ENCODE measurements at places on chromosomes 16 and 17. TPM values are rescaled to one million over a fixed set of nuclear protein-coding genes. Genes with fewer than 3 reads are reported as not detected.

DNA sequence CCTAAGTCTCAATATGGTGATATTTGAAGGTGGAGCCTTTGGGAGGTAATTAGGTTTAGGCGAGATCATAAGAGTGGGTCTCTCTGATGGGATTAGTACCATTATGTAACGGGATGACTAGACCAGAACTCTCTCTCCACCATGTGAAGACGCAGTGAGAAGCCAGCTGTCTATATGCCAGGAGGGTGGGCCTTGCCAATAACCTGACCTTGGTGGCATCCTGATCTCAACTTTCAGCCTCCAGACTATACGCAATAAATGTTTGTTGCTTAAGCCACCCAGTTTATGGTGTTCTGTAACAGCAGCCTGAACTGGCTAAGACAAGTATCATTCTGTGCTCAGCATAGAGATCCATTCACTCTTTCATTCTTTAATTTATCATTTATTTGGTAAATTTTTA is 167.2 kb upstream of the CDH11 start:
- H3K36me3 ChIP-seq: no peaks in the 10 kb centered on the region
- H3K27me3 ChIP-seq: no peaks in the 10 kb centered on the region
- H3K4me1 ChIP-seq: no peaks in the 10 kb centered on the region
- no peak for DNase-seq
- no peak overlapping the region for H3K27ac ChIP-seq

DNA sequence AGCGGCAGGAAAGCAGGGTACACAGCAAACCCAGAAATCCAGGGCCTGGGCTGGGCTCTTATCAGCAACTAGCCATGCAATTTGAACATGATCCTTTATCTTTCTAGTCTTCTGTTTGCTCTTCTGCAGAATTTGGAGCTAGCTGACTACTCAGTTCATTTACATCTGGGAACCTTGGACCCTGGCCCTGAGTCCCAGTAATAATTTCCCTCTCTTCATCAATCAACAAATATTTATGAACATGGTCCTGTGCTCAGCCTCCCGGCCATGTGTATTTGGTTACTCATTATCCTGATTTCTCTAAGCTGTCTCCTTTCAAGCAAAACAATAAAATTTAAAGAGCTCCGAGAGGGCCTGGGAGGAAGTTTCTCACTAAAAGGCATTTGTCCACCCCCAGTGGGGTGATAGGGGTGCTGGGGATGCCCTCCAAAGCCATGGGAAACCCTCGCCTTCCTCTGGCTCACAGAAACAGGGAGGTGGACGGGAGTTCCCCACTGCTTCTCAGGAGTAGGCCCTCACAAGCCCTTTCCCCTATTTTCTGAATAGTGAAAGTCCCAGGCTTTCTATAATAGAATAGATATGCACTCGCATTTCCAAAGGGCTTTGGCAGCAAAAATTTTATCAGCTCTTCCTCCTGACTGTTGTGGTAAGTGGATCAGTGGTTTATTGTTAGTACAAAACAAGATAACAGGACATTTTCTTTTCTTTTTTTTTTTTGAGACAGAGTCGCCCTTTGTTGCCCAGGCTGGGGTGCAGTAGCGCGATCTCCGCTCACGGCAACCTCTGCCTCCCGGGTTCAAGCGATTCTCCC is 6.9 kb upstream of the WDR59 start:
- no peak overlapping the region for H3K27ac ChIP-seq
- H3K4me3 ChIP-seq: no peak overlapping the region

KRTAP9-1 gene
- total RNA-seq: not detected

- H3K36me3 ChIP-seq: no peaks in the 10 kb centered on the region
- peak; percentile 74 for DNase-seq
- no peak overlapping the region for H3K27ac ChIP-seq
- peaks cover 5% of the 10 kb centered on the region for H3K4me1 ChIP-seq
Observed at GRCh38 chr17:27381007-27381501, 75.2 kb upstream of the KSR1 start.

DNA sequence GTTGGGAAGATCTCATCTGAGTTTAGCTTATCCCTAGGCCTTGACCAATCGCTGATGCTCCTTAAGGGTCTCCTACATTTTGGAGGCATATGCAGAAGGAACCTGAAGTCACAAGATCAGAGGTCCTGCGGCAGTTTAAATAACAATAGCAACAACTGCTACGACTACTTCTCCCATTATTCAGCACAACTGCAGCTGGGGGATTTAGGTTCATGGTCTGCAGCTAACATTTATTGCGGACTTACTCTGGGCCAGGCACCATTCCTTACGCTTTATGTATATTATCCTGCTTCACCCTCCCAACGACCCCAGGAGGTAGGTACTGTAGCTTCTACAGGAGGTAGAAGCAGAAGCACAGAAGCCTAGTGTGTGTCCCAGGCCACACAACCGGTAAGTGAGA is 59.5 kb downstream of the AKAP1 start:
- no peak overlapping the region for H3K4me3 ChIP-seq
- no peaks in the 10 kb centered on the region for H3K4me1 ChIP-seq
- no peaks in the 10 kb centered on the region for H3K27me3 ChIP-seq
- no peak for DNase-seq
- no peaks in the 10 kb centered on the region for H3K36me3 ChIP-seq

SECTM1 gene
- 0.18 TPM for total RNA-seq

DNA sequence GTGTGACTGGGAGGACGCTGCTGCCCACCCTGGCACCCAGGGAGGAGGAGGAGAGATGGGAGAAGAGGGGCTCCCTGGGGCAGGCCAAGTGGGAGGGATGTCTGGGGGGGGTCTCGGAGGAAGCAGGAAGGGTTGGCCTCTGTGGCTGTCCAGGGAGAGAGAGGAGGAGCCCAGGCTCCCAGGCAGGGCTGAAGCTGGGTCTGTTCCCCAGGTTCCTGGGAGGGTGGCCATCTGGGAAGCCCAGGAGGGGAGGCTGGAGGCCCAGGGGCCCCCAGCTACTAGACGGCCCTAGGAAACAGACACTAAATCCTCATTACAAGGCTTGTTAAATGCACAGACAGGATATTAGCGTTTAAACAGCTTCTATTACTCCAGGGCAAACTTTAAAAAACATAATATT is 139.8 kb downstream of the ENGASE start:
- H3K4me3 ChIP-seq: no peak overlapping the region
- DNase-seq: no peak
- H3K27me3 ChIP-seq: peaks cover 11% of the 10 kb centered on the region
- H3K4me1 ChIP-seq: no peaks in the 10 kb centered on the region

- H3K27me3 ChIP-seq: no peaks in the 10 kb centered on the region
- peaks cover 19% of the 10 kb centered on the region for H3K36me3 ChIP-seq
- peak; percentile 21 for DNase-seq
- peak overlapping the region; percentile 67 for H3K27ac ChIP-seq
- H3K4me1 ChIP-seq: peaks cover 21% of the 10 kb centered on the region
Observed at GRCh38 chr17:40025991-40026815, 11.0 kb downstream of the CSF3 start.

SLC13A2 gene
- not detected for total RNA-seq

DNA sequence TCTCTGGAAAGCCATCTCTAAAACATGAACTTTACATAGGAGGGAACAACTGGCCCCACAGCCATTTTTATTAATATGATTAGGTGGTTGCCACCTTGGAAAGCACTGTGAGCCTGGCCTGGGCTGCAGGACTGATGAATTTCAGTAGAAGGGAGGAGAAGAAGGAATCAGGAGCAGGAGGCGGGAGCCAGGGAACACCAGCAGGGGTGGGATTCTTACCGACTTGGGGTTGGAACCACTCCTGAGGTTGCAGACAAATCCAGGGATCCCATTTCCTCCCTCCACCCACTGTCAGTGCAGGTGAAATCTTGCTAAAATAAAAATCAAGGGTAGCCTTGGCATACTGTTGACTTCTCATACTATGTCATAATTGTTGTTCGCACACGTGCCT is 16.9 kb upstream of the MAP3K14 start:
- H3K4me3 ChIP-seq: no peak overlapping the region
- DNase-seq: no peak
- no peaks in the 10 kb centered on the region for H3K27me3 ChIP-seq
- H3K27ac ChIP-seq: no peak overlapping the region

- peak overlapping the region; percentile 4 for H3K27ac ChIP-seq
- no peak for DNase-seq
- no peaks in the 10 kb centered on the region for H3K27me3 ChIP-seq
- H3K36me3 ChIP-seq: peaks cover 5% of the 10 kb centered on the region
- peaks cover 67% of the 10 kb centered on the region for H3K4me1 ChIP-seq
Observed at GRCh38 chr16:3841729-3842508, 38.6 kb downstream of the CREBBP start.

- H3K4me3 ChIP-seq: peak overlapping the region; percentile 19
- H3K27ac ChIP-seq: peak overlapping the region; percentile 87
- no peaks in the 10 kb centered on the region for H3K36me3 ChIP-seq
- H3K4me1 ChIP-seq: peaks cover 35% of the 10 kb centered on the region
- H3K27me3 ChIP-seq: no peaks in the 10 kb centered on the region
Observed at GRCh38 chr16:49442805-49443204, 69.2 kb downstream of the C16orf78 start.

KRTAP4-11 gene
- total RNA-seq: not detected

DNA sequence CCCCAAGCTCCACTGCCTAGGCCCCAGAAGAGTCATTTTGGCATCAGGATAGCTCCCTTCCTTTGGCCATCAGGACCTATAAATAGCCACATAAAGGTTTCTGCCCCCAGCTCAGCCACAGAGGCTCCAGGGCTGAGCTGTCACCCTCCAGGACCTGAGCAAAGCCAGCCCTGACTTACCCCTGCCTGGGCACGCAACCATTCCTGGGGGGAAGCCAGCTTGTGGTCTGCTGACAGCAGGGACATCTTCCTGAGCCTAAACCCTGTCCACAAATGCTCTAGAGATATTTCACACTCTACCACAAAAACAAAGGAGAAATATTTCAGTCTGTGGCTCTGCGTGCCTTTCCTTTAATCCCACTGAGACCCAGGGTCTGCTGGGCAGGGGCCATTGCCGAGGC is 123.7 kb upstream of the CCL2 start:
- H3K27ac ChIP-seq: no peak overlapping the region
- H3K4me3 ChIP-seq: no peak overlapping the region
- H3K27me3 ChIP-seq: peaks cover 7% of the 10 kb centered on the region
- no peaks in the 10 kb centered on the region for H3K4me1 ChIP-seq
- no peak for DNase-seq

GDPD3 gene
- total RNA-seq: 19.8 TPM

- DNase-seq: no peak
- H3K4me3 ChIP-seq: no peak overlapping the region
- no peaks in the 10 kb centered on the region for H3K27me3 ChIP-seq
- H3K36me3 ChIP-seq: no peaks in the 10 kb centered on the region
- H3K27ac ChIP-seq: peak overlapping the region; percentile 27
Observed at GRCh38 chr17:58521680-58522079, 7.2 kb upstream of the MTMR4 start.

GRCh38 chr16:88549671-88550245 is 20.4 kb upstream of the ZC3H18 start:
- peaks cover 3% of the 10 kb centered on the region for H3K27me3 ChIP-seq
- H3K27ac ChIP-seq: no peak overlapping the region
- DNase-seq: no peak
- peaks cover 3% of the 10 kb centered on the region for H3K36me3 ChIP-seq
- H3K4me1 ChIP-seq: peaks cover 48% of the 10 kb centered on the region
- H3K4me3 ChIP-seq: no peak overlapping the region

TBC1D26 gene
- total RNA-seq: 1.0 TPM

NPIPA3 gene
- total RNA-seq: 2.0 TPM

- peaks cover 4% of the 10 kb centered on the region for H3K4me1 ChIP-seq
- H3K4me3 ChIP-seq: no peak overlapping the region
- no peaks in the 10 kb centered on the region for H3K36me3 ChIP-seq
Observed at GRCh38 chr16:77219437-77219836, 20.2 kb downstream of the SYCE1L start.

DNA sequence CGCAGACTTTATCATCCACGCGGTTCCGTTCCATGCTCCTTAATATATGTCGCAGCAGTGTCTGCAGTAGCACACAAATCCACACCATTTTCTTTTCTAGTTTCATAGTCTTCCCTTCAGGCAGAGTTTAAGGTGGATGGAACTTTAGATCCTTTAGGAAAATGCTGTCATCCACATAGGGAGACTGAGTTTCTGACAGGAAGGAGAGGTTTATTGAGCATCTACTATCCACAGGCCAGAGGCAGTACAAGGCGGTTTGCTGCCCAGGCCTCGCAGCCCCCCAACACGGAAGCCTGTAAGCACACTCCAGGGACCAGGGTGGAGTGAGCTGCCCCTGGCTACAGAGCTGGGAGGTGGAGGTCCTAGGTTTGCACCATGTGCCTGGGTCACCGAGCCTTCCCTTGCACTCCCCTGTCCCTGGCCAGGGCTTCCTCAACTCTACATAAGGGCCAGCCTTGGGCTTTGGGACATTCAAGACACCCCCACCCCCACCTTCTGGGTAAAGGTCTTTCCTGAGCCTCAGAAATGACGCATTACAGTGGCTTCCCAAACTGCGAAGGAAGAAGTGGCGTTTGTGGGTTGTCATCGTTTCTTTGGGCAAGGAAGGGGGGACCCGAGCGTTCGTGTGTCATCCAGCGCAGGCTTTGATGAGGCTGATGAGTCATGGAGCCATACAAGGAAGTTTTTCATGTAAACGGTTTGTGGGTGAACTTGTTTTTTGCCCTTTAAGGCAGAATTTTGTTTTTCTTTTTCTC is 146.5 kb upstream of the PLCG2 start:
- peak overlapping the region; percentile 98 for H3K27ac ChIP-seq
- peak; percentile 67 for DNase-seq
- no peaks in the 10 kb centered on the region for H3K27me3 ChIP-seq

DNA sequence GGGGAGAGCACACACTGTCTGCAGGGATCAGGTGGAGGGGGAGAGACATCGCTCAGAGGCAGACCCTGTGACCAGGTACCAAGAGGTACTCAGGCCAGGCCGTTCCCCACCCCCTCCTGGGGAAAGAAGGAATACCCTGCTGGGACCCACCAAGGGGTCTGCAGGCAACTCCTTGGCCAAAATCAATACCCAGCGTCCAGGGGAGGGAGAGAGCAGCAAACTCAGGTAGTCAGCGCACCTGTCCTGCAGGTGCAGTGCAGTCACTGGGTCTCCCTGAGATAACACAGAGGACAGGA is 57.5 kb upstream of the DOC2B start:
- H3K27me3 ChIP-seq: peaks cover 2% of the 10 kb centered on the region
- H3K4me1 ChIP-seq: no peaks in the 10 kb centered on the region
- no peak overlapping the region for H3K27ac ChIP-seq
- no peak for DNase-seq
- H3K4me3 ChIP-seq: no peak overlapping the region

P2RX5 gene
- 22.1 TPM for total RNA-seq

DNA sequence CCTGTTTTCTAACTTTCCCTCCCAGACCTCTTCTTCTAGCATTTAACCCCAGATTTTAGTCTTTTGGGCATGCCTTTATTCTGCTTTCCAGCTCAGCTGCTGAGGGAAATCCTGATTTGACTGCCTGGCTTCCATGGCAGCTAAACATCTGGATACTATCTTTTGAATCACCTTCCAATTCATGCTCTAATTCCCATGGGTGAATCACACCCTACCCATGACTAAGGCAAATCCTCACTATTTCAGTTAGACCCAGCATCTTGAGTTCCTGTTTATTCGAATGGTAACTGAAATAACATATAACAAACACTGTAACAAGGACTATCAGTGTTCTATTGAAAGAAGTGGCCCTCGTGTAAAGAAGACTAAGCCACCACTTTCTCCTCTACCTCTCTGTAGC is 29.8 kb downstream of the CA10 start:
- no peak overlapping the region for H3K27ac ChIP-seq
- H3K4me1 ChIP-seq: no peaks in the 10 kb centered on the region
- no peaks in the 10 kb centered on the region for H3K27me3 ChIP-seq
- no peaks in the 10 kb centered on the region for H3K36me3 ChIP-seq

LRRC46 gene
- 0.29 TPM for total RNA-seq

PPM1D gene
- total RNA-seq: 18.6 TPM

- DNase-seq: no peak
- H3K36me3 ChIP-seq: no peaks in the 10 kb centered on the region
- H3K27me3 ChIP-seq: no peaks in the 10 kb centered on the region
- peaks cover 47% of the 10 kb centered on the region for H3K4me1 ChIP-seq
- H3K4me3 ChIP-seq: no peak overlapping the region
Observed at GRCh38 chr17:80726558-80727408, 182.1 kb downstream of the RPTOR start.
